ENCODE measurements at places on chromosomes 2 and 18.

DNA sequence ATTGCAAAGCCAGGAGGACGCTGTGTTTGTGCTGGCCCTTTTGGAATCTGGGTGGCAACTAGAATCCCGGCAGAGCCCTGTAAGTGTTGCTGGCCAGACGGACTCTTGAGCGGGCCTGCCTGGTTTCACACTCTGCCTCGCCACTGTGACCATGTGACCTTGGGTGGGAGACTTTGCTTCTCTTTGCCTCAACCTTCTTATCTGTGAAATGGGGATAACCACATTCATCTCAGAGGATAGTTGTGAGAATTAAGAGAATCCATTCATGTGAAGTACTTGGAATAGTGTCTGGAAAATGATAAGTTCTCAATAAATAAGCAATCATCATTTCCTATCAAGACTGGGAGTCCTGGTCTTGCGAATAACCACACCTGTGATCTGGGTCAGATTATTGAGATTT is 105.6 kb downstream of the LIPG start:
- DNase-seq, result no peak

DNA sequence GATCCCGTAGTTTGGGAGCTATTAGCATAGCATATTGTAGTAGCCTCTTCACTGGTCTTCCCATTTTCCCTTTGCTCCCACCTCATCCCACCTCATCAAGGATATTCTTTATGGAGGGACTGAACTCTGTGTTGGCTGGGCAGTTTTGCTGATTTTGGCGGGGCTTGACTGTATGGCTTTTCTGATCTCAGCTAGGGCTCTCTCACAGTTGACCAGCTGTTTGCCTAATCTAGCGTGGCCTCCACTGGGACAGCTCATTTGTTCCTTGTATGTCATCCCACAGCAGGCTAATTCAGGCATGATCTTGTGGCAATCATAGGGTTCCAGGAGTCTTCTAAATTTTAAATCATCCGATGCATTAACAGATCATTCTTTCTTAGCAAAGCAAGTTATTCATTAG is 30.2 kb upstream of the MTX2 start:
- DNase-seq, result no peak

DNA sequence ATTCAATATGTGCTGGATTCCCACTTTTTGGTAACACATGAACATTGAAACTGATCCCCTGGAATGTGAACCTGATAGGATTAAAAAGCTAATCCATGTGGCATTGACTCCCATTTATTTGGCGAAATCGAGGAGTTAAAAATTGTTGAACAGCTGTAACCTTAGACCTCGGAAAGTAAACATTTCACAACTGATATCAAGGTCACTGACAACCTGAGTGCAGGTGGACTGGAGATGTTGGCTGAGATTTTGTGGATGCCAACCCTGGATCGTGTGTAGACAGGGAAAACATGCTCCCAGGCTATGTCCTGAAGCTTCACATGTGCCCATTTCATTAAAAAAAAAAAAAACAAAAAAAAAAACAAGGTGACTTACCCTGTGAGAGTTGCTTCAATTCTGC is 204.8 kb downstream of the SETBP1 start:
- no peak for DNase-seq

DNA sequence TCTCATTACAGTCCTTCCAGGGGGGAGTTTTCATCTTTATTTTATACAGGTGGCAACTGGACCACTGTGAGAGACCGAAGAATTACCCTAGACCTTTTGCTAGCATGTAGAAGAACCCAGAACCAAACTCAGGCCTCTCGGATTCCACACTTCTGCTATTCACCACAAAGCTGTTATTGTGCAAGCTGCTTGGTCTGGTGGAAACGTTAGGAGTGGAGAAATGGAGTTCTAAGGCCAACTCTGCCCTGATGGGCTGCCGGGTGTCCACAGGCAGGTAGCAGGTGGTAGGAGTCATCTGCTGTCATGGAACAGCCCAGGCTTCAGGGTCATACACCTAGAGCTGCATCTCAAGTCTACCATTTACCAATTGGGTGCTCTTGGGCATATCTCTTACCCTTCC is 218.8 kb downstream of the BCL11A start:
- no peak for DNase-seq

DNA sequence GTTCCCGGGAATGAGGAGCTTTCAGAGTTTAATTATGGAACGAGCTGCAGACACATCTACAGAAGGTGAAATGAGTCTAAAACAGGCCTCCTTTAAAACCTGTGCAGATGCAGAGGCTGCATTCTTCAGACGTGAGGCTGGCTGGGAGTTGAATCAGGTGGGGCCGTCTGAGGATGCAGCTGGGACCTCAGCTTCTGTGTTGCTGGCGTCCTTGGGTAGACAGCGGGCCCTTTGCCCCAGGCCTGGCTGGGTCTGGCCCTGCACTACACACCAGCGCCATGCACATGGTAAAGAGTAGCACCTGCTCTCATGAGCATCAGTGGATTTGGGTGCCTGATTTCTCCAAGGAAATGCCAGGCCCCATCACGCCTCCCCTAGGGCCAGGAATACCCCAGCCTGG is 67.3 kb downstream of the TMEM18 start:
- no peak for DNase-seq

- no peak for DNase-seq
Measured at GRCh38 chr18:12904012-12904516, 20.0 kb upstream of the PTPN2 start.

DNA sequence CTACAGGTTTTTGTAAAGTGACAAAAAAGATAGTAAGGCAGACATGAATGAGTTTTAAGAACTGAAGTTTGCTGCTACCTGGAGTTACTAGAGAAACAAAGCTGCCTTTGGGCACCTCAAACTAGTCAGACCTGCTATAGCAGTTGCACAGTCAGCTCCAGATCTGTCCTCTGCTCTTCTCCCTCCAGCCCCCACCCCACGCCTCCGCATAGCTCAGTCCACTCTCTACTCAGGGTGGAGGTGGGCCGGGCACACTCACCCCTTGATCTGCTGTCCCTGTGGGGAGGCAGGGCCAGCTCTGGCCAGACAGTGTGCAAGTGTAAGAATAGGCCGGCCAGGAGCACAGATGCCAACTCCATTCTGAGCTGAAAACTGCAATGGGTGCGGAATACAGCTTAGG is 4.1 kb downstream of the SERTAD2 start:
- DNase-seq, result no peak

- DNase-seq, result no peak
Measured at GRCh38 chr2:177826897-177827296, 245.7 kb downstream of the PDE11A start.

DNA sequence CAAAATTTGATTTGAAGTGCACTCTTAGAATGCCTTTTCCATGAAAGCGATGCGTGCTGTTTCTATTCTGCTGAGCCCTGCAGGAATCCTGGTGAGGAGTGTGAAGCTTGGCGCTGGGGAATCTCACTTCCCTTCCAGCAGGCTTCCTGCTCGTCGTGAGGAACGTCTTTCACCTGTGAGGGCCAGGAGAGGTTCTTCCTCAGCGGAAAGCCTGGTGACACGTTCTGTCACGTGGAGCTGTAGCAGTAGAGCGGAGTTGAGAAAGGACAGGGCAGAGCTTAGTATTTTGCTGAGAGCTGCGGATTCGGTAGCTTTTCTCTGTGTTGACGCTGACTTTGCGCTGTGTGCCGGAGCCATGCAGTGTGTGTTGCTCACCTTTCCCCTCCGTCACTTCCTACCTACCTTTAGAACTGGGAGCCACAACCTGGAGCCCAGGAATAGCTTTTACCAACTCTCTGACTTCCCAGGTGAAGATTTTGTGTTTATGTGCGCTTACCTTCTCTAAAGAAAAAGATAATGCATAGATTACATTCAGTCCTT is 294.8 kb downstream of the PTGR3 start:
- no peak for DNase-seq

Data from amygdala (tissue), 56 donors.